ENCODE measurements at places on chromosomes 12 and 14.
A peak's percentile ranks its signal among the peaks of the same experiment; 100 is the strongest.

DNA sequence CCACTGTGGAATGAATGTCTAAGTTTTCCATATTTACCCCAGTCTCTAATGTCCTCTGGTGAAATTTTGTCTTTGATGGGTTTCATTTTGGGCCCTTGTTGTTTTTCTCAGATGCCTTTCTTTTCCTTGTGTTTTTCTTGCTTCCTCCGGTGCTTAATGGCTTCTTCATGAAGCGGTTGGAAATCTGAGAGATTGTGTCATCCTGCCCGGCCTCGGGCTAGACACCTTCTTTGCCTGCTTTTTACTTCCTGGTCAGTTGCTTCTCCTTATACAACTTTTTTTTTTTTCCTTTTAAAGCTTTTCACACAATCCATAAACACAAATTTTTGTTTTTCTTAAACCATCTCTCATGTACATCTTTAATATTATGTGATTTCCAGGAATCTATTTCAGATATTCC is 7.1 kb downstream of the ETV6 start:
- DNase-seq, result no peak

DNA sequence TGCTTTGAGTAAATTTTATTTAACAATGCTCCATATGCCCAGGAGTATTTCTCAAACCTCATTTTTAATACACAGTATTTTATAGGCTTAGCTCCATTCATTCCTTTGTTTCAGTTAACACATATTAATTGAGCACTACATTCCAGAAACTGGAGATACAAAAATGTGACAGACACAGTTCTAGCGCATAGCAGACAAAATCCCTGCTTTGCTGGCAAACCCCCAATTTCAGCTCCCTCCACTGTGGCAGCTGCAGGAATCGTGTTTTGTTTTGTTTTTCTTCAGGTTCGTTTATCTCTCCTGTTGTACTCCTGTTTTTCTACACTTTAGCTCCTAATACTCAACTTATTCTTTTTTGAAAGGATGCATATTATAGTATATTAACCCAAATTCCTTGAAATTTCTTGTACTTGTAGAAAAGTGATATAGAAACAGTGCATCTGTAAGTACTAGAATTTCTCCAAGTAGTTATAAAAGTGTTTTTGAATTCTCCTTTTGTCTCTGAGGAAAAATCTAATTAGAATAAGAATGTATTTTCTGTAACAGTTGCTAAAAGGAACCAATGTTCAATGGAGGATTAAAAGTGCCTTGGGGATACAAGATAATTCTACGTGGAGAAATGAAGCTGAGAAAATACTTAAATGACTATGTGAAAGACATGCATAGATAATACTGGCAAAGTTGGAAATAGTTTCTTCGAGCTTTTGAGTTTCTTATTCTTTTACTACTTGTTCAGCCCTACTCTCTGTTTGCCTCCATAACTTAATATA is 6.4 kb upstream of the RAB21 start:
- no peak for DNase-seq

DNA sequence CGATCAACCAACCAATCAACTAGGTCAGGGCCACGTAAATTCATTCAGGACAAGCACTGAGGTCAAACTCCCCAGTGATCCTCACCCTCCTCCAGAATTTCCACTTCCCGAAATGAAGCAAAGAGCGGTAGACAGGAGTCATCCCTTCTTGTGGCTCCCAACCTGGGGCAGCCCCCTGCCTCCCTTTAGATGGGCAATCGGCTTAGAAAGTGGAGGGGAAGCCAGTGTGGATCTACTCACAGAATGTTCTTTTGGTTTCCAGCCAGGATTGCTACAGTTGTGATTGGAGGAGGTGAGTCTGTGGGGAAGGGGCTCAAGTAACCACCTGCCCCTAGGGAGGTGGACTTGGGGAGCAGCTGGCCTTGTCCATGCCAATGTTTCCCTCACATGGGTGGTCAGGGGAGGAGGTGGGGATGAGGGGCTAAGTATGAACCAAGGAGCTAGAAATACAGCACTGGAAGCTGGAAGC is 4.1 kb downstream of the IFI27 start:
- no peak for DNase-seq

DNA sequence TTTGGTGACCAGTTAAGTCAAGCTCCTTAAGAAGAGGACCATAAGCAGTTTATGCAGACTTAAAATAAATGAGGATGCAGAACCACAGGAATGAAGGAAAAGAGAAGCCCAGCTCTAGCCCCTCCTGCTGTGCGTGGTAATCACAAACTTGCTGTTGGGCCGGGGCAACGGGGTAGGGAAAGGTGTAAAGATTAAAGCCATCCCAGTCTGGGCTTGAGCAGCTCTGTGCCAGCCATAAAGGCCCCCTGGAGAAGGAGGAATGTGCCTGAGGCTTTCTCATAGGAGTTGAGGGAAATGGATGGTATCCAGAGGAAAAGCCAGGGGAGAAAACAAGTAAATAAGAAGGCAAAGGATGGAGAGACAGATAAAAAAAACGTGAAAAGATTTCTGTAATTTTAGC is 25.1 kb downstream of the TEP1 start:
- no peak for DNase-seq

DNA sequence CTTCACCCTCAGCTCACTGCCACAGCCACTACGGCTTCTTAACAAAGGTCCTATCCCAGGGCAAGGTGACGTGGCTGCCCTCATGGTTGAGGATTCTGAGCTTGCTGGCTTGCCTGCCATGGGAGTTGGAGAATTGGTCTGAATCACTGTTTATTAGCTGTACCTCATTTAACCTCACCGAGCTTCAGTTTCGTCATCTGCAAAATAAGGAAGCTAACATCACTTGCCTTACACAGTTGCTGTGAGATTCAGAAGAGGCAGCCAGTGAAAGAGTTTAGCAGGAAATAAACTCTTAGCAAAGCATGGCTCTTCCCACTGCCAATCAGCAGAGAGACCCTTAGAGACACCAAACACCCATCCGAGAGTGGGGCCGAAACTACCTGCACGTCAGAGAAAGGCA is 90.1 kb upstream of the KCNA1 start:
- peak; percentile 80 for DNase-seq

DNA sequence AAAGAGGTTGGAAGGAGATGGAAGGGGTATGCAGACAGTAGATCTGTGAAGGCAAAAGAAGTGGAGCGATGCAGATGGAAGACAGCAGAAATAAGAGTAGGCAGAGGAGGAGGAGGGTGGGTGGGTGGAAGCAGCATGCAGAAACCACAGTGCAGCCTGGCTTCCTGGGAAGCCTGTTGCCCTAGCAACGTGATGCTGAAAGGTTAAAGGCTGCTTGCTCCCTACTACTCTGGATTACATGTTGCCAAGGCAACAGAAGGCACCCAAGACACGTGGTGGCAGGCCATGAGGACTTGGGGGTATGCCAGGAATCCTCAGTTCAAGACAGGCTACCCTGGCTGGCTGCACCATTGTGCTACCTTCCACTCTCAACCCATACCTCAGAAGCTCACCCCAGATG is 129.6 kb downstream of the GRIN2B start:
- DNase-seq, result no peak

DNA sequence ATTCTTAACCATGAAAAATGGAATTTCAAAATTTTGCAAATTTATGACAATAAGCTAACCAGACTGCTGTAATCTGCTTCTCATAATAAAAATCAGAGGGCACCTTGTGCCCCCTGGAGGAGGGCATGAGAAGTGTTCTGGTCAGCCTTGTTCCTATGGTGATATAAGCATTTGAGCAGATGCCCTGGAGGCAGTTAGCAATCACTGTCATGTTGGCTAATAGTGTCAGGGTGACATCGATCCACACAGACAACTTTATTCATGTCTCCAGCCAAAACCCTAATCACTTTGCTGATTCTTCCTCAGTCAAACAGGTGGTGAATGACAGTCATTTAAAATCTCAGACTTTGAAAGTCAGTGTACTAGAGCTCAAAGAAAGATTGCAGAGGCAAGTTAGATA is 943.0 kb downstream of the GALC start:
- peak; percentile 34 for DNase-seq

- peak; percentile 66 for DNase-seq
Observed at GRCh38 chr12:122182887-122183587, at the start of gene LRRC43. Gene LRRC43 (plus strand): TSS chr12:122183123. CDS start chr12:122183145, 22 bp downstream.

GRCh38 chr14:29465095-29465494 is 462.6 kb downstream of the PRKD1 start:
- DNase-seq, result no peak

GRCh38 chr12:94990222-94990621 is 13.3 kb downstream of the NDUFA12 start:
- no peak for DNase-seq

GRCh38 chr12:14396071-14396470 is 30.6 kb downstream of the ATF7IP start:
- DNase-seq, result peak; percentile 24

DNA sequence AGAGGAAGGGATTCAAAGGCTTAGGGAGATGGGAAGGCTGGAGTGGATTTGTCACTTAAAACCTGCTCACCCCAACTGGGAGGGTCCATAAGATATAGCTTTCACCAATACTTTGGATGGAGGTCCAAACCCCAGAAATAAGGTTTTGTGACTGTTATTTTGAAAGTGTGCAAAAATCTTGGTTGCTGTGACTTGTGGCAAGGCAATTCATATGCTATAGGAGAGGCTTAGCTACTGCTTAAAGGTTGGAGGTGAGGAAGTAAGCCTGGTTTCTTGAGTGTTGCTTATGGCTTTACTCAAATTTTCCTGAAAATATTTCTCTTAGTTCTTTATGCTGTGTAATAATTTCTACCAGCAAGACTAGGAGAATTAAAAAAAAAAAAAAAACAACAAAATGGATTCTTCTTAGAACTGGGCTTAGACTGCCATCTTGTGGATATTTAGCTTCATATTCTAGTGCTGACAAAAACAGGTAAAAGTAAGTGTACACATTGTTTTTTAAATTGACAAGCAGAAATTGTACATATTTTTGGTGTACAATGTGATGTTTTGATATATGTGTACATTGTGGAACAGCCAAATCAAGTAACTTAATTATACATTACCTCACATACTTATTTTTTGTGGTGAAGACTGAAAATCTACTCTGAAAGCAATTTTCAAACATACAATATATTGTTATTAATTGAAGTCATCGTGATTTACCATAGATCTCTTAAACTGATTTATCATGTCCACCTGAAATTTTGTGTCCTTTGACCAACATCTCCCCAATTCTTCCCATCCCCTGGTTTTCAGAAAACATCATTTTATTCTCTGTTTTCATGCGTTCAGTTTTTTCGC is 23.0 kb downstream of the PDE6H start:
- DNase-seq, result peak; percentile 71

DNA sequence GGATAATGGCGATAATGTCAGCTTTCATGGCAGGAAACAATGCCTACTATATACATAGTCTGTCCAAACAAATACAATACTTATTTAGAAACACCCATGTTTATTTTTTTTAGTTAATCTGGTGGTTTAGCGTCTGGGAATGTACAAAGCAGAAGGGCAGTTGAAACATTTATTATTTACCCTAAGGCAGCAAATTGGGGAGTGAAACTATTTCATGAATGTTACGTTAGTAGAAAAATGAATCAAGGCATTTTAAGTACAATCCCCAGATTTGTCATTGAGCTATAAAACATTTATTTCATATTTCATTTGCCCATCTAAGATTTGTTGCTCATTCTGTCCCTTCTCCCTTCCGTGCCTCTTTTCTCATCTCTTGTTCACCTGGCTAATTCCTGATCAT is 87.1 kb upstream of the ATF1 start:
- no peak for DNase-seq

DNA sequence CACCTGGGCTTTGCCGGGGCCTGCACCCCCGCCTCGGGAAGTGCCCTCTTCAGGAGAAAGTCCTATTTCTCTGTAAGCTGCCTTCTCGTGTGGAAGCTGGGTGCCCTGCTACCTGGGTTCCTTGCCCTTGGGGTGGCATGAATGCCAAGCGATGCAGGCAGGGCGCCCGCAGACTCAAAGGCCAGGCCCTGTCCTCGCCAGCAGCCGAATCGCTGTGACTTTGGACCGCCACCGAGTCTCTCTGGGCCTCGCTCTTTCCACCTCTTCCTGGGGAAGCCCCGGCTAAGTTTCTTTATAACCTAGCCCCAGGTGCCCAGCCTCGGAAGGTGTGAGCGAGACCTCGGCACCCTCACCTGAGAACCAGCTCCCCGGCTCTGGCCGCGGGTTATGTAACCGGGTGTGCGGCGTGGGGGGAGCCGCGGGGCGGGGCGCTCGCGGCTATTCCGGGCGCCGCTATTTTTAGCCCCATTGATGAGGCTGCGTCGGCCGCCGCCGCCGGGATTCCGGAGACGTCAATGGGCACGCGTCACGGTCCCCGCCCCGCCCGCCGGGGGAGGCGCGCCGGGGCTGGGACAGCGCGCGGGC is 14.6 kb upstream of the NR4A1 start:
- peak; percentile 77 for DNase-seq

DNA sequence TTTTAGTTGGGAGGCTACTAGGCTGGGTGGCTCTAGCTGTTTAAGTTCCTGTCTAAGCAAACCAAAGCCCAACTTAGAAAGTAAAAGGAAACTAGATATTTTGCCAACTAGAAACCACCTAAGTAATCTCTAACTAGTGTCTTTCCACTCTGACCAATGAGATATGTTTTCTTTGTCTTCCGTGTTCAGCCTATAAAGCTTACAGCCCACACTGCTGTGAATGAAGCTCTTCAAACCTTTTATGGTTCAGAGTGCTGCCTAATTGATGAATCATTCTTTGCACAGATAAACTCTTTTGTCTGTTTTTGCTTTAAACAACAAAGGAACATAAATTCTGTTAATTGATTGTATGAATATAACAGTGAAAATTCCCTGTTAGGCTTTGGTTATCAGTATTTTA is 66.1 kb downstream of the FUT8 start:
- DNase-seq, result no peak

DNA sequence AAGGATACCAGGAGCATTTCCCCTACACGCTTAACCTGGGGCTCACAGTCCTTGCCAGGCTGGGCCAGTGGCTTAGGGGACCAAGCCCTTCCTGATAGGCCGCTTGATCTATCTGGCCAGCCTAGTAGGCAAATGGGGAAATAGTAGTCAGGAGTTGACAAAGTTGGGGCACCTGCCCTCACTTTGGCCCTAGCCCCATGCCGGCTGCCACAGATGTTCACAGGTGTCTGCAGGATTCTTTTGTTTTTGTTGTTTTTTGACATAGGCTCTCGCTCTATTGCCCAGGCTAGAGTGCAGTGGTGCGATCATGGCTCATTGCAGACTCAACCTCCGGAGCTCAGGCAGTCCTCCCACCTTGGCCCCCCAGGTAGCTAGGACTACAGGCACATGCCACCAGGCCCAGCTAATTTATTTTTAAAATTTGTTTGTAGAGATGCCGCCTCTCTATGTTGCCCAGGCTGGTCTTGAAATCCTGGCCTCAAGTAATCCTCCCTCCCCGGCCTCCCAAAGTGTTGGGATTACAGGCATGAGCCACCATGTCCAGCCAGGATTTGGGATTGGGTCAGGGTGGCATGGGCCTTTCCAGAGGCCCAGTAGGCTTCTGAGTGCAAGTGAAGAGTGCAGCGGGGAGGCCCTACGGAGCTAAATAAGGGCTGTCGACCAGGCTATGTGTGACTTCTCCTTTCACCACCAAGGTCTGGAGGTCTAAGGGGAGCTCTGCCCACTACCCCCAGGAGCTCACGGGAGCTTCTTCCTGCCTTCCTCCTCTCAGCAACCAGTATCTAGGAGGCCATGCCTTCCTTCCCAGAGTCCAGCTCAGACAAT is 15.5 kb upstream of the HDAC7 start:
- peak; percentile 50 for DNase-seq
